CD14-positive monocyte (primary cell): ENCODE measurements at places on chromosomes 16 and 17. TPM values are rescaled to one million over a fixed set of nuclear protein-coding genes. Genes with fewer than 3 reads are reported as not detected.

GRCh38 chr16:15856901-15857698 lies at the start of gene MYH11:
MYH11 (minus strand) TSS chr16:15857028; CDS start chr16:15838252, 18,776 bp downstream.
- peaks cover 51% of the 10 kb centered on the region for H3K27me3 ChIP-seq
- no peak within 1 kb of the TSS for H3K27ac ChIP-seq
- no peaks in the 10 kb centered on the region for H3K36me3 ChIP-seq
- H3K4me3 ChIP-seq, result peak within 1 kb of the TSS; percentile 5
- peak; percentile 19 for DNase-seq

- no peaks in the 10 kb centered on the region for H3K27me3 ChIP-seq
- H3K4me3 ChIP-seq, result no peak overlapping the region
- DNase-seq, result peak; percentile 10
- peaks cover 99% of the 10 kb centered on the region for H3K36me3 ChIP-seq
Measured at GRCh38 chr16:8908810-8909468, 26.8 kb downstream of the LITAFD start.

ELMO3 gene
- 6.4 and 7.0 TPM in 2 replicates for polyA plus RNA-seq

TRIM72 gene
- not detected for polyA plus RNA-seq

DNA sequence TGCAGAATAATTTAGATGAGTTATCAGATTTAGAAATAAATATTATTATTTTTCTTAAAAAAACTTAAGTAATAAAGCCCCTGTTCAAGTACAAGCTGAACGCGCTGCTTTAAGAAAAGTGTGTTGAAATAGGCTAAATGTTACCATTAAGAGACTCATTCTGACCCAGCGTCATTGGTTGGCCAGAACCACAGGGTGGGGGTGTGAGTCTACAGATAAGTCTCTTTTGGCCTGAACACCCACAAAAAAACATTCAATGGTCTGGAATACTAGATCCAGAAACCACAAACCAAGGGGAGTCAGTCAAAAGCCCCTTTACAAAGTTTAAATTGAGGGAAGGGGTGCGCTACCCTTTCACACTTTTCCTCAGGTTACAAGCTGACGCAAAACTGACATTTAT lies 776.1 kb downstream of the KCNJ2 start:
- no peak for DNase-seq
- no peaks in the 10 kb centered on the region for H3K36me3 ChIP-seq
- H3K27me3 ChIP-seq, result no peaks in the 10 kb centered on the region
- no peak overlapping the region for H3K27ac ChIP-seq
- no peak overlapping the region for H3K4me3 ChIP-seq

GRCh38 chr17:32292094-32292493 lies 26.5 kb downstream of the RHBDL3 start:
- peaks cover 16% of the 10 kb centered on the region for H3K4me1 ChIP-seq
- DNase-seq, result no peak
- H3K27me3 ChIP-seq, result no peaks in the 10 kb centered on the region
- H3K4me3 ChIP-seq, result no peak overlapping the region

TERB1 gene
- polyA plus RNA-seq, result not detected

- no peak overlapping the region for H3K4me3 ChIP-seq
- no peak overlapping the region for H3K27ac ChIP-seq
- H3K27me3 ChIP-seq, result no peaks in the 10 kb centered on the region
- no peak for DNase-seq
- peaks cover 54% of the 10 kb centered on the region for H3K4me1 ChIP-seq
- H3K36me3 ChIP-seq, result no peaks in the 10 kb centered on the region
Measured at GRCh38 chr17:34400301-34400931, 37.4 kb upstream of the CCL1 start.

DNA sequence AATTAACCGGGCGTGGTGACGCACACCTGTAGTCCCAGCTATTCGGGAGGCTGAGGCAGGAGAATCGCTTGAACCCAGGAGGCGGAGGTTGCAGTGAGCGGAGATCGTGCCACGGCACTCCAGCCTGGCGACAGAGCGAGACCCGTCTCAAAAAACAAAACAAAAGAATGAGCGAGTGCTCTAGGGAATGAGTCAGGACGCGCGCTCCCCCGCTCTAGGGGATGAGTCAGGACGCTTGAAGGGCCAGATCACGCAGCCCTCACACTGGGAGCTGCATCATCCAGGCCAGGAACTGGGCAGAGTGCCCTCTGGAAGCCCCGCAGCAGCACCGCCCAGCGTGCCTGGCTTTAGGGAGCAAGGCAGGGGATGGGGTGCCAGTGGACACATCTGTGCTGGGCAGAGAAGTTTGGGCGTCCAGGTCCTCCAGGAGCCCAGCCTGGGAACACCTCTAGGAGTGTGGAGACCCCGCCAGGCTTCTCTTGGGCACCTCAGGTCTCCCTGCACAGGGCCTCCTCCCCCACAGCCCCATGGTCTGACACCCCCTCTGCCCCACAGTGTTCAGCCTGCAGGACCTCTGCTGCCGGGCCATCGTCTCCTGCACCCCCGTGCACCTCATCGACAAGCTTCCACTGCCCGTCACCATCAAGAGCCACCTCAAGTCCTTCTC lies 3.9 kb upstream of the WFIKKN1 start:
- no peak for DNase-seq
- no peaks in the 10 kb centered on the region for H3K27me3 ChIP-seq
- H3K4me3 ChIP-seq, result no peak overlapping the region
- peaks cover 4% of the 10 kb centered on the region for H3K4me1 ChIP-seq
- H3K36me3 ChIP-seq, result peaks cover 56% of the 10 kb centered on the region

DNA sequence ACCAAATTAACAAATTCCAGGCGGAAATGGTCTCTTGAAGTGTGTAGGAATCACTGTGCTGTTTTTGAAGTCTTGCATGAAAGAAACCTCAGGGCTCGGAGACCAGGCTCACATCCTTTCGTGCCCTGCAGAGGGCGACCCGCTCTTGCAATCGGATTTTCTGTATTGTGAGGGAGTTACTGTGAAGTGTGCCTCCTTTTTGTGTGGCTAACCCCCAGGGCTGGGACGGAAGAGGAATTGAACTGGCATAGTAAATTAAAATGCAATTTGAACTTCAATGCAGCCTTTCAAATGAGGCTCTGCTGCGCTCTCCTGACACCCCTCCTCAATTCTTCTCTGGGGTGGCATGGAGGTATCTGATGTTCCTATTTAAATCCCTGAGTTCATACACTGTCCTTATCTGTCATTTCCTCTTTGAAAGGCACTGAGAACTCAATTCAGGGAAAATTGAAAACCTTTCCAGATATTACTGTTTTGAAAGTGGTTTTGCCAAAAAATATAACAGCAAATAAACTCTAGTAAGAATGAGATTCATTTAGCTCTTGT lies 51.5 kb upstream of the MGAT5B start:
- H3K4me3 ChIP-seq, result no peak overlapping the region
- no peaks in the 10 kb centered on the region for H3K36me3 ChIP-seq
- DNase-seq, result no peak
- H3K4me1 ChIP-seq, result no peaks in the 10 kb centered on the region

DNA sequence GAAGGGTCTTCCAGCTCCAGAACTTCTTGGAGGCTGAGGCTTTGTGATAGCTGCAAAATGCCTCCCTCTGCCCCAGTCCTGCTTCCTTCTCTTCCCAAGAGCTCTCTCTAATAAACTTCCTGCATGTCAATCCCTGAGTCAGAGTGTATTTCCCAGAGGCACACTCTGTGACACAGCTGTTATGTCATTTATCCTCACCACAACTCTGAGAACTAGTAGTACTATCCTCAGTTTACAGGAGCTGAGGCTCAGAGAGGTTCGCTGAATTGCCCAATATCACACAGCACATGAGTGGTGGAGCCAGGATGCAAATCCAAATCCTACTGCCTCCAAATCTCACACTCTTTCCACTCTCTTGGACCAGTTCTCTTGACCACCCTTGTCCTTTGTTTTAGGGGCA lies 20.0 kb downstream of the UNC45B start:
- no peak overlapping the region for H3K4me3 ChIP-seq
- no peaks in the 10 kb centered on the region for H3K27me3 ChIP-seq
- DNase-seq, result no peak
- no peaks in the 10 kb centered on the region for H3K4me1 ChIP-seq
- H3K36me3 ChIP-seq, result no peaks in the 10 kb centered on the region

ACSM2A gene
- not detected for polyA plus RNA-seq

DNA sequence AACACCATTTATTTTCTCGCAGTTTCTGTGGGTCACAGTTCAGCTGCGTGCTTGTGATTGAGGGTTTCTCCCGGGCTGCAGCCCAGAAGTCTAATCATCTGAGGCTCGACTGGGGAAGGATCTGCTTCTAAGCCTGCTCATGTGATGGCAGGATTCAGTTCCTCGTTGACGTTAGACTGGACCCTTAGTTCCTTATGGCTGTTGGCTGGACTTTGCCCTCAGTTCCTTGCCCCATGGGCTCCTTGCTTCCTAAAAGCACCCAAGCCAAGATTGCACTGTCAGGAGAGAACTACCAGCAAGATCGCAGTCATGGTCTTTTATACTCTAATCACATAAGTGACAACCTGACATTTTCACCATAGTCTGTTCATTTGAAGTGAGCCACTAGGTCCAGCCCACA lies 250.0 kb downstream of the PRKCA start:
- no peak for DNase-seq
- no peak overlapping the region for H3K4me3 ChIP-seq
- no peaks in the 10 kb centered on the region for H3K27me3 ChIP-seq
- peaks cover 15% of the 10 kb centered on the region for H3K4me1 ChIP-seq

DNA sequence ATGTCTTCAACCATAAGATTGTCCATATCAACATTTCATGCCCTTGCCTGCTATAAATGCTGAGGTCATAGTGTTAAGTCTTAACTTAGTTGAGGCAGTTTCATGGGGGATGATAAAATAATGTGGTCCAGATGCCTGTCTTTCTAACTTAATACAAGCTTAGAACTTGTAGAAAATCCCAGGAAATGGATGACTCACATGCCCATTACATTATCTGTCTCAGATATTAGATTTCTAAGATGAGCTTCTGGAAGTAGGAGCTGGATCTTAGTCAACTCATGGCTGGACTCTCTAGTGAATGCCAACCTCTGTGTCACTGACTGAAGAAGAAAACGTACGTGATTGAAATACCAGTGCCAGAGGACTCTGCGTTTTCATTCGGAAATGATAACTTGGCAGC lies 797.5 kb upstream of the EEF2KMT start:
- no peaks in the 10 kb centered on the region for H3K36me3 ChIP-seq
- H3K4me3 ChIP-seq, result no peak overlapping the region
- no peaks in the 10 kb centered on the region for H3K4me1 ChIP-seq
- DNase-seq, result no peak
- H3K27me3 ChIP-seq, result no peaks in the 10 kb centered on the region

HOXB1 gene
- polyA plus RNA-seq, result not detected

CRHR1 gene
- not detected for polyA plus RNA-seq

DNA sequence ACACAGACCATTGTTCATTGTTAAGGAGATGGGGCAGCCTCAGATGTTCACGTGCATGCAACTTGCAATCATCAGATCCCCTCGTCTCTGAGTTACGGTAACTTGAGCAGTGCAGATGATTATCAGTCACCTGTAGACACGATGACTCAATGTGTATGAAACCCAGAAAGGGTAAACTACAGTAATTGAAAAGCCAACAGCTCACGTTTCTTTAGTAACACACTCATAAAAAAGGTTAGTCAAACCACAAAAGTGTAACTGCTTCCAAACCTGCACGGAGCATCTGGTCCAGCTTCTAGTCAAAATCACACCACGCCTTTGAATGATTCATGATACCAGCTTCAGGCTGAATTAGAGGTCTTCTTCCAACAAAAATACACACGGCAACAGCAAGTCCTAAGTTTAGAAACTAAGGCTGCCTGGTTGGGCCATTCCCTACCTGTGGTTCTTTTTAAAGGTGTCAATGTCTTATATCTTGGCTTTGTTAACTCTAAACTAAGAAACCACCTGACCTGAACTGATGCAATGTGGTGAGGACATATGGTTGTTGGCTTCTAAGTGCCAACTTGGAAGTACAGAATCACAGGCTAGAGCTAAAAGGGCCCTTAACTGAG lies 32.3 kb downstream of the GRB7 start:
- no peaks in the 10 kb centered on the region for H3K36me3 ChIP-seq
- H3K4me3 ChIP-seq, result no peak overlapping the region
- peaks cover 17% of the 10 kb centered on the region for H3K27me3 ChIP-seq
- no peak overlapping the region for H3K27ac ChIP-seq
- no peak for DNase-seq
- no peaks in the 10 kb centered on the region for H3K4me1 ChIP-seq

MSI2 gene
- 0.20 TPM for polyA plus RNA-seq

LPO gene
- polyA plus RNA-seq, result 0.03 and 0.04 TPM in 2 replicates

DNA sequence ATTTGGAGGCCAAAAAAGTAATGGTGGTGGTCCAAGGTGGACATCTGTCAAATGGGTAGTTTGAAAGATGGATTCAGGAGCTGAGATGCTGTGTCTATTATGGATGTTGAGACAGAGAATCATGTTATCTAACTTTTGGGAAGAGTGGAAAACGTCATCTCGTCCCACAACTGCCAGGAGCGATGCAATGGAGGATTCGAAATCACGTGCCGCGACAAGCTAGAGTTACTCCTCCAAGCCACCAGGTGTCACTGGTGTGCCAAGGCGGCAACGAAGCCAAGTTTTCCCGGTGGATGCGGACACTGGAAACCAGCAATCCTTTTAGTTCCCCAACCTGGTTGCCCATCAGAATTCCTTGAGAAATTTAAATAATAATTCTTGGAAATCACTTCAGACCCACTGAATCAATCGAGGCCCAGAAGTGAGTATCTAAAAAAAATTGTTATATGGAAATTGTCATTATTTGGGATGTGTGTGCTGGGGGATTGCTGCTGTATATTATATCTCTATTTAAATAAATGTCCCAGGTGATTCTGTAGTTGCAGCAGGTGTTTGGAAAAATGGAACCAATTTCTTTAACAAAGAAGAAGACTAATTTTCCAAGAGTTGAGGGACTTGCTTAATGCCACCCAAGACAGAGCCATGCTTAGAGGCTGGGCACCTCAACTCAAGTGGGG lies 206.1 kb downstream of the HAPSTR1 start:
- H3K36me3 ChIP-seq, result no peaks in the 10 kb centered on the region
- H3K4me1 ChIP-seq, result peaks cover 14% of the 10 kb centered on the region
- no peak overlapping the region for H3K4me3 ChIP-seq
- no peaks in the 10 kb centered on the region for H3K27me3 ChIP-seq

CDH11 gene
- not detected for polyA plus RNA-seq

DNA sequence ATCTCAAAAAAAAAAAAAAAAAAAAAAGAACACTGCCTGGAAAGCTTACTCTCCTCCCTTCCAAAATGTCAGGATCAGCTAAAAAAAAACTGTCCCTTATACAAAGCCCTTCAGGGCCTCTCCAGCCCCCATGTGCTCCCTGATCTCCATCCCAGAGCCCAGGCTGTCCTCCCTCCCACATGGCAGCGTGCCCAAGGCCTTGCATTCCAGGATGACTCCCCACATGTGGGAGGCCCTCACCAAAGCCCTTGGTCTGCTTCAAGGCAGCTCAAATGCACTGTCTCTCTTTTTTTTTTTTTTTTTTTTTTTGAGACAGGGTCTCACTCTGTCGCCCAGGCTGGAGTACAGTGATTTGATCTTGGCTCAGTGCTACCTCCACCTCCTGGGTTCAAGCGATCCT lies 2.3 kb downstream of the FDXR start:
- no peak overlapping the region for H3K27ac ChIP-seq
- no peaks in the 10 kb centered on the region for H3K27me3 ChIP-seq
- DNase-seq, result no peak
- peaks cover 22% of the 10 kb centered on the region for H3K4me1 ChIP-seq

GRCh38 chr17:50414808-50415207 lies 11.2 kb upstream of the ACSF2 start:
- H3K4me1 ChIP-seq, result no peaks in the 10 kb centered on the region
- H3K27ac ChIP-seq, result no peak overlapping the region
- H3K27me3 ChIP-seq, result no peaks in the 10 kb centered on the region

CFAP119 gene
- 2.4 TPM for polyA plus RNA-seq
